Tibial artery (tissue), 4 donors: ENCODE measurements at places on chromosomes 12 and 14.

- no peak for DNase-seq
Observed at GRCh38 chr12:1859643-1860042, 39.3 kb downstream of the LRTM2 start.

DNA sequence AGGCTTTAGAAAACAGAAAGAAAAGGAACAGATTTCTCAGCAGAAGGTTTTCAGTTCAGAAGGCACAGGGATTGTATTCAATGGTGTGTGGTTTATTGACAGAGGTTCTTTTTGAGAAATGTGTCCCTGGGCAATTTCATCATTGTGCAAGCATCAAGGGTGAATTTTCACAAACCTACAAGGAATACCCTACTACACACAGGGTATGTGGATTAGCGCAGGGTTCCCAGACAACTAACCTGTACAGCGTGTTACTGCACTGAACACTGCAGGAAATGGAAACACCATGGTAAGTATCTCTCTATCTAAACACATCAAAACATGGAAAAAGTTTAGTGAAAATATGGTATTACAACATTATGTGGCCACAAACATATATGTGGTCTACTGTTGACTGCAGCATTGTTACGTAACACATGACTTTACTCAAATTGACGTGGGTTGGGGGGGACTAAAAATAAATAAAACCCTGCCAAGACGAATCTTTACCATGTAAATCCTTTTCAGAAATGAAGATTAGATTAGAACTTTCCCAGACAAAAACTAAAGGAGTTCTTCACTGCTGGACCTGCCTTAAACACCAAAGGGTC lies 893.1 kb downstream of the TMEM121 start:
- no peak for DNase-seq

DNA sequence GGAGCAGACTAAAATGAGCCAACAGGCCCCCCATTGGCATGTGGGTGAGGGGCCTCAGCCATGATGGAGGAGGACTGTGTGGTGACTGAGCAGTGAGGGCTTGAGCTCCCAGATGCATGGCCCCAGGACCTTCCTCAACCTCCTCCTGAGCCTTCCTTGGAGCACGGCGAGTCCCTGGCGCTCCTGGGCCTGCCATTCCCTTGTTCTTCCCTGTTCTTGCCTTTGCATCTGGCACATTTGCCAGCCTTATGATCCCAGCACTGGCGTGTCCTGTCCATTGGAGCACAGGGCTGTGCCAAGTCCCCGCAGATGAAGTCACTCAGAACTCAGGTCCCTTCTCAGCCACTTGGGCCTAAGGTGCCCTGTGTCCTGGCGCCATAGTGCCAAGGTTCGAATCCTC lies 40.3 kb upstream of the MEG3 start:
- no peak for DNase-seq

DNA sequence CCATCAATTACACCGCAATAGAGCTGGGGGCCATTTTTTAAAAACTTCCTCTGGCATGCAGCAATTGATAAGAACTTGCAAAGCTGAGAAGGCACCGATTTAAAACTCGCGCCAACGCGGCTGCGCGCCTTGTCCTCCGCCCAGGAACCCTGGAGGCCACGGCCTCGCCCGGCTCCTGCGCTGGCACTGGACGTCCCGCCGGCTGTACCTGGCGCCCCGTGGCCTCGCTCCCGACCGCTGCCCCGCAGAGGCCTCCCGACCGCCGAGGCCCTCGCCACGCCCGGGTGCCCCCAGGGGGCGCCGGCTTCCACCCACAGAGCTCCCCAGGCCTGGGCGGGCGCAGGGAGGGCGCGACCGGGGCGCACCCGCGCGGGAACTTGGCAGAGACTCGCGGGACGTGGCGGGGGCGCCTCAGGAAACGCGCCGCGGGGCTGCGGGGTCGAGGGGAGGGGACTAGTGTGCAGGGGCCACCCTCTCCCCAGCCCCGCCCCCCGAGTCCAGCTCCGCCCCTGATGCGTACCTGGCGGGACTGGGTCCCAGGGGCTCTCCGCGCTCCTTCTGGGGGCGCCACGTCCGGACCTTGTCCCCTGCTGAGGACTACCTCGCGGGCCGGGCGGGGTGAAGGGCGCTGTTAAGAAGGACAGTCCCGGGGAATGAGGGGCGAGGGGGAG lies 65.7 kb downstream of the TNFAIP2 start:
- DNase-seq = no peak

GRCh38 chr12:104399740-104400612 lies 56.8 kb upstream of the CHST11 start:
- DNase-seq = no peak

DNA sequence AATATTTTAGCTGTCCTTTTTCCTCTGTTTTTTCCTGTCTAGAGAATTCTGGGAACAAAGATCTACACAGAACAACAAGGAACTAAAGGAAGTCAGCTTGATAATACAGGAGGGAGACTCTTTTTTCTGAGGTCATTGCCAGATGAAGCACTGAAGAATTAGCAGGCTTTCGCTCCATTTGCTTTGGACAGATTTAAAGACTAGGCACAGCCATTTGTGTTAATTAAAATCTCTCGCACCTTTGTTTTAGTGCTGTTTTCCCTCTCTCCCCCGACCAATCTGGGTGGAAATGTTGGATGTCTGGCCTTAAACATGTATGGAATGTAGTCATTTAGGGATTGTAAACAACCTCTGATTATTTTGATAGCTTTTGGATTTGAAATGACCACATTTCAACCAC lies 9.6 kb upstream of the GPHN start:
- DNase-seq = no peak

- no peak for DNase-seq
Observed at GRCh38 chr12:79358716-79359300, 332.0 kb downstream of the PAWR start.

- DNase-seq = no peak
Observed at GRCh38 chr14:89107626-89108025, 283.2 kb downstream of the TTC8 start.

DNA sequence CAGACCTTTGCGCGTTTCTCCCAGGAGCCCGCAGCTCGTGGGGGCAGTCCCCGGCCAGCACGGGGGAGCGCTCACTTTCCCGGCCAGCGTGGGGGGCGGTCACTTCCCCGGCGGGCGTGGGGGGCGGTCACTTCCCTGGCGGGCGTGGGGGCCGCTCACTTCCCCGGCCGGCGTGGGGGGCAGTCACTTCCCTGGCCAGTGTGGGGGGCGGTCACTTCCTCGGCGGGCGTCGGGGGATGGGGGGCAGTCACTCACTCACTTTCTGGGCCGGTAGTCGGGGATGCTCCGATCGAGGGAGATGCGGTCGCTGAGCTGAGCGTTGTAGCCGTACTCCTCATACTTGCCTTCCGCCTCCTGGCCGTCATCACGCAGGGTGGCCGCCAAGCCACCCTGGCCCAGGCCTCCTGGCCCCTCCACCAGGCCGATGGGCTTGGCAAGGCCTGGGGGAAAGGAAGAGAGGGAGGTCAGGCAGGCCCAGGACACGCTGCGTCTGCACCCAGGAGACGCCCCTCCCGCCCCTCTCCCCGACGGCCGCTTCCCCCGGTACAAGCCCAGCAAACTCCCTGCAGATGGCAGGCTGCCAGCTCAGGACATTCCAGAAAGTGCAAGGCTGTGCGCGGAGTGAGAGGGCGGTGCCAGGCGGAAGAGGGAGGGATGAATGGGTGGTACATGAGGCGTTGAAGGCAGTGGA lies 43.3 kb downstream of the GALNT9 start:
- peak; percentile 29 for DNase-seq
